ENCODE measurements at places on chromosomes 11 and 22. TPM values are rescaled to one million over a fixed set of nuclear protein-coding genes. Genes with fewer than 3 reads are reported as not detected.
A peak's percentile ranks its signal among the peaks of the same experiment; 100 is the strongest.

The ART5 gene
- total RNA-seq, result not detected

The TP53AIP1 gene
- total RNA-seq, result not detected

The OR51B5 gene
- total RNA-seq, result not detected

The TP53I11 gene
- total RNA-seq, result 15.2 TPM

The TMEM191C gene
- total RNA-seq, result 1.7 TPM

The CCDC87 gene
- 0.27 TPM for total RNA-seq

The MPZL3 gene
- 51.7 TPM for total RNA-seq

The ANO9 gene
- total RNA-seq, result 28.2 TPM

The SERPINH1 gene
- total RNA-seq, result 17.7 TPM

The HOATZ gene
- not detected for total RNA-seq

- peak; percentile 12 for DNase-seq
Measured at GRCh38 chr11:44427432-44427831, 117.5 kb upstream of the ALX4 start.

GRCh38 chr11:7030836-7031235 lies 10.6 kb downstream of the NLRP14 start:
- DNase-seq, result no peak

DNA sequence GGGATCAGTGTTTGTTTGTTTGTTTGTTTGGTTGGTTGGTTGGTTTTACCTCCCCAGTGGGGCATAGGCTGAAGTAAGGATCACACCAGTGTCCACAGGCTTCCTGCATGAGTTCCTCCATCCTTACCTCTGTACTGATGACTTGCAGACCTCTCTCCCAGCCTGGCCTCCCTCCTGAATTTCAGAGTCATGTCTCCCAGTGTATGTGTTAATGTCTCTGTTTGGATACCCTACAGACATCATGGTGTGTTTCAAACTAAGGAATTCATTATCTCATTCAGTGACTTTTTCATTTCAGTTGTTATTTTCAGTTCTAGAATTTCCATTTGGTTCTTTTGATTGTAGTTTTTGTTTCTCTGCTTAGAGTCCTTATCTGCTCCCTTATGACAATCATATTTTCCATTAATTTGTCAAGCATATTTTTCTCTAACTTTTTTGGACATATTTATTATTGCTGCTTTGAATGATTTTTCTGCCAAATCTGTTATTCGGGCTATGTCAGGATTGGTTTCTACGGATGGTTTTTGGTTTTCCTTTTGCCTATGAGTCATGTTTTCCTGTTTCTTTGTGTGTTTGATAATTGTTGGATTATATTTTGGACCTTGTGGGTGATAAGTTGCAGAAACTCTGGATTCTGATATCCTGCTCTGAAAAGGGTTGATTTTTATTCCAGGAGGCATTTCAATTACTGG lies 23.6 kb downstream of the MYEOV start:
- DNase-seq, result no peak

DNA sequence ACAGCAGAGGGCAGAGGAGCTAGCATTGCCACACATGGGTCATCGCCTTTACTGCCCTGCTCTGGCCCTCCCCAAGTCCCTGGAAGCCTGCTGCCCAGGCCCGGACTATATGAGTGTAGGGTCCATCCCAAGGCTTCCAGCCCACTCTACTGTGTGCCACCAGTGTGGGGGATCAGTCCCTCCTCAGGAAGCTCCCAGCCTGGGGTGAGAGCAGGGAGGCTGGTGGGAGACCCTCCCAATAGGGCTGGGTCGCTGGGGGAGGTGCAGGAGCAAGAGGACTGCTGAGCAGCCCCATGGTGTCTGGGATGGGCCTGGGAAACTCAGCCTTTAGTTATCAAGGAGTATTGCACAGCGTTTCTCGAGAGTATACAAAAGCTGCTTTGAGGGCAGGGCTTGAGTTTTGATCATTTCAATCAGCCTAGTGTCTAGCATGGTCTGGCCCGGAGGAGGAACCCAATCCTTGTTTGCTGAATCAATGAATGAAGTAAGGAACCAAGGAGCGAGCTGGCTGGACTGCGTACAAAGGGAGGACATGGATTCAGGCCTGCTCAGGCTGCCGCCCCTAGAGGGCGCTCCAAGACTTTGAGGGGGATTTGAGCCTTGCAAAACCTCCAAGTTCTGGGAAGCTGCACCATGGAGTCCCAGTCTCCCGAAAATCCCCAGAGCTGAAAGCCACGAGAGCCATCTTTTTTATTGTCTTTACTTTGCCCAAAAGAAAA lies 89.0 kb upstream of the PARVA start:
- DNase-seq, result peak; percentile 69

DNA sequence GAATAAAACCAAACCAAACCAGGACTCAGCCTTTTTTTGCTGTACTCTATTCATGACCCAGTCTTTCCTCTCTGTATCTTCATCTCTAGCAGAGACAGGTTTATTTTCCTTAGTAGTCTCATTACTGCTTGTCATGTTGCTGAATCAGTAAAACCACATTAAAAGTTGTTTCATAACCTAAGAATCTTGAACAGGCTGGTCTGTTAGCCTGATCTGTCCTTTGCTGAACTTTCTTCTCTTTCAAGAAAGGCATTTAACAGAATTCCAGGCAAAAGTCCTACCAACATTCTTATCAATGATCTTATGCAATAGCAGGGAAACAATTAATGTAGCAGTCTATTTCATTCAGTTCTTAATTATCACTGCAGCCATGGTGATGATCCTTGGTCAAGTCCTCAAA lies 197.7 kb downstream of the CASP12 start:
- no peak for DNase-seq

DNA sequence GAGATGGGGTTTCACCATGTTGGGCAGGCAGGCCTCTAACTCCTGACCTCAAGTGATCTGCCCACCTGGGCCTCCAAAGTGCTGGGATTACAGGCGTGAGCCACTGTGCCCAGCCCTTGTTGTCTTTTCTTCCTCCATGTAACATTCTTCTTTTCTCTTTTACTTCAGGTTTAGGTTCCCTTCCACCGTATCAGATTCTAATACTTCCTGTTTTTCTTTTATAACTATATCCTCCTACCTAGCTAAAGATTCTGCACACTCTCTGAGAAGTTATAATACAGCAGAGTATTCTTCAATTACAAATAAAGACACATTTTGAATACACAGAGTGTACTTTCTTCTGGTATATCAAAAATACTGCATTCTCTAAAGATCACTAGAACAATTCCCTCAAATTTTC lies 33.2 kb upstream of the GAB2 start:
- no peak for DNase-seq

DNA sequence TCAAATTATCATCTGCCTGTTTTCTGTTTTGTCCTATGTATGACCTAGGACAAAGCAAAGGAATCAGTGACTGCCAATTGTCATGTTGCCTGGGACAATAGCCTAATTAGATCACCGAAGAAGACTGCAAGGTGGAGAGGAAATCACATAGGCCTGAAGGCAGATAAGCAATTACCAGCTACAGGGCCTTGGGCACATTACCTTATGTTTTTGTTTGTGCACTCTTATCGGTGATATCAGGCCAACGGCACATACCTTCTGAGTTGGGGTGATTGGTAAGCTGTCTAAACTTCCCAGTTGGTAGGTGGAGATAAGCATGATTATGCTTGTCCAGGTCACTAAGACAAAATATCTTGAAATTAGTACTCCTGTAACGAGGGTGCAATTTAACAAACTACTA lies 58.1 kb upstream of the FAM181B start:
- no peak for DNase-seq

DNA sequence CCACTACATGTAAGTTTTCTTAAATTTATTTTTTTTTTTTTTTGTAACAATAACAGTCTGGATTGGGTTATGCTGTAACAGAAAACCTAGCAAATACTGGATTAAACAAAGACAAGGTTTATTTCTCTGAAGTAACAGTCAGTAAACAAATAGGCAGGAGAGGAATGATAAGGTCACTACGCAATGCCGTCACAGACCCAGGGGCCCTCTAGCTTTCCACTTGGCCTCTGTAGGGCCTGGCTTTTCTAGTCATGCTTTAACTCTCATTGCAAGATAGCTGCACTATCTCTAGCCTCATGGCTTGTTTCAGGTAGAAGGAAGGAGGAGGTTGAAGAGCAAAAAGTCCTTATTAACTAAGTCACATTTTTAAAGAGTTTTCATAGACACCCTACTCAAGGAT lies 6.5 kb downstream of the OR10A6 start:
- DNase-seq, result no peak

- no peak for DNase-seq
Measured at GRCh38 chr11:45205978-45206377, 59.5 kb downstream of the PRDM11 start.

DNA sequence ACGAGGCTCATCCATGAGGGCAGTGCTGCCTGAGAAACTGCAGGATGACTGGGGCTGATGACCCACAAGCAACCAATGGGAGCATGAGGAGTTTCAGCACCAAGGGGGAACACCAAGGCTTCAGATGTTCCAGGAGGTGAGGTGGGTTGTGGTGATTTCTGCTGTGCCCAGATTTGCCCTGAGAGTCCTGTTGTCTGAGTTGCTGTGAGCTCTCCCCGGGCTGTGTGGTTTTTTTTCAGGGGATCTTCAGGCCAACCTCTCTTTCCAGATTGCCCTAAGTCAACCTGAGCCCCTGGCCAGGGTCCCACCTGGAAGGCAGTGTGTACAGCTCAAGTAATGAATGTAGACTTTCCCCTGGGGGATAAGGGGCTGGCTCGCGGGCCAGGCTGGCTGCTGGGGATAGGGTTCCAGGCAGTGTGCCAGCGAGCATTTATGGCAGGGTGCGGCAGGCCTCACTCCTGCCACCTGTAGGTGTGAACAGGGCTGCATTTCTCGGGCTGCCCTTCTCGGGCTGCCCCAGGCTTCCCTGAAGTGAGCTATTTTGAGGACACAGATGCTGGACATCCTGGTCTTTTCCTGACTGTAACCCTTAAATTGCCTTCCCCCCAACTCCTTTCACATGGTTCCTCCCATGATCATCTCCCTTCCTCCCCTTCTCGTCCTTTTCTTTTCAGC lies 9.8 kb downstream of the SLC22A6 start:
- peak; percentile 49 for DNase-seq

DNA sequence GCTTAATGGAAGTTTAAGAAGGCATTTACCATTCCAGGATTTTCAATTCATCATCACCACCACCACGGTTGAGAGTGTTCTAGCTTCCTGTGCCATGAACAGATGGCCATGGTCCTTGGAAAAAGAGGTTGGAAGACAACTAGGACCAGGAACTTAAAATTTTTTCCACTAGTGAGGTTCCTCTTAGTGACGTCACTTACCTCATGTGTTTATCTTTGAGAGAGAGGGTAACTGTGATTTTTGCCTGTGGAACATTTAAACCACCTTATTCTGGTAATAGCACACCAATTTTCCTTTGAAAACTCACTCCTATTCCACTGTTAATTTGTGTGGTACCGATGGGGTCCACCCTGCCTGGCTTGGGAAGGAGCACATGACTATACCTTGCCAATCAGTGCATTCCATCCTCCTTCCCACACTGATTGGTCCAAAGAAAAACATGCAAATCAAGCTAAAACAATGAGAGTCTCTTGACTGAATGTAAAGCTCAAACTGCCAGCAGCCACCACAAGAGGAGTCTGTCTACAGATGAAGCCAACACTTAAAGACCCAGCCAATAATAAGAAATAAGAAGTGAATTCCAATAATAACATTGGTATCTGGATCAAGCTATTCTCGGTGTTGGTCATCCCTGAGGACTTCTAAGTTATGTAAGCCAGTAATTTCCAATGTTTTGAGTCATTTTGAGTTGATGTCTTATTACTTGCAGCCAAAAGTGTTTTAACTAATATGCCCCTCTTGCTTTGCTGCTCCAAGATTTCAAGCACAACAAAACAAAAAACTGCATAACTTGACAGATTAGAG lies 111.8 kb downstream of the MPPED2 start:
- DNase-seq, result no peak

GRCh38 chr22:49015993-49016908 lies 811.4 kb downstream of the BRD1 start:
- no peak for DNase-seq

DNA sequence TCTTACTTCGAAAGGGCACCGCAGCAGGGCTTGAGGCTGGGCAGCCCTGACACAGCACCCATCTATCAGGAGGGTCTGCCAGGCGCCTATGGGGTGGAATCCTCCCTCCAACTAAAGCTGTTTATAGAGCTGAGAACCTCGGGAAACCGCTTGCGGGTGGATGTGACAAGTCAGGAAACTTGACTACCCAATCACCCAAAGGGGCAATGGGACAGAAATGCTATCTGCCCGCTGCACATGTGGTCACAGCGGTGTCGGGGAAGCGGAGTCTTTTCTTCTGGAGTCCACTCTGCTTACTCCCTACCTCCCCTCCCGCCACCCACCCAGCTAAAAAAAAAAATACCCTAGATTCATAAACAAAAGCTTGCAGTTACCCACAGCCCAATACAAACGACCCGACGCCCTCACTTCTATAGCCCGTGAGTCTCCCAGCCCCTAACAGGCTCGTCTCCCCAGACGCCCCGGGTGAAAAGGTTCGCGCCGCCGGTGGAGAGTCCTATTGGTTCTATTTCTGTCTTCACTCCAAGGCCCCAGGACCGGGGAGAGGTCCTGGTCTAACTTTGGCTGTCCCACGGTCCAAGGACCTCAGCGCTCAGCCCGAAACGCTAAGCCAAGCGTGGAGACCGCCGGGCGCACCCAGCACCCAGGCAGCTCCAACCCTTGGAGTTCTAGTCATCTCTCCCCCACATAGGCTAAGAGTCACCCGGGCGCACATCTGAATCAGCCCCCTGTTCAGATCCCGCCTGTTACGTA lies 1.4 kb downstream of the TRPC6 start:
- no peak for DNase-seq

- DNase-seq, result no peak
Measured at GRCh38 chr11:104089481-104089880, 53.0 kb downstream of the DDI1 start.

DNA sequence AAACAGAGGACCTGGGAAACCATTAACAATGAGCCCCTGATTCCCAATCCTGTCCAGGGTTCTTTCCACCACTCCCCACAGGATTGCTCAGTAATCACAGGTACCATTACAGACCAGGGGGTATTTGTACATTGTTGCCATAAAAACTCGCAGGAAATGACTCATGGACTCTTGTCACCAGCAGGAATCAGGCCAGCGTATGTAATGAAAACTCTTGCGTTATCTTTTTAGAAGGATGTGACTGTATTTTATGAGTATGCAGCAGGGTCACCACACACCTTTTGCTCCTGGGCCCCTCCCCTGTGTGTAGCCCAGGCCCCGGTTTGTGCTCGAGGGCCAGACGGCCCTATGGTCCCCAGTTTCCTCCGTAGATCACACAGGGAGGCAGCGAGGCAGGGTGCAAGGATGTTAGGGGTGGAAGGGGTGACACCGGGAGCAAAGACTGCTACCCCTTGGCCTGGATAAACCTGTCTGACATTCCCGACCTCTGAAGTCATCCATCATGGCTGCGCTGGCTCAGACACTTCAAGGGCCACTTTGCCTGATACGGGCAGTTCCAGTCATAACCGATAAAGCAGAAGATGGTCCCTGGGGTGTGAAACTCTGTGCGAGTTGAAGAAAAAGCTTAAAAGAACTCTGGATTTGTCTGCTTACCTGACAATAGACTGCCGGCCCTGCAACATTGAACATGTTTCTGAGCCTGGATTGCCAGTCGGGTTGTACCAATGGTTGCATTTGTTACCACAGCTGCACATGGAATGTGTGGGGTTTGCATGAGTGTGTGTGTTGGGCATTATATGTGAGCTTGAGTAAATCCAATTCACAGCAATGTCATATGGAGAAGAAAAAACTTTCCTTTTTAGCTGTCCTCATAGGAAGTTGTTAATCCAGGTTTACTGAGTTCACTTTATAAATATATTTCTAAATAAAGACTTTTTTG lies 56.9 kb downstream of the MICAL2 start:
- DNase-seq, result peak; percentile 33
